ENCODE measurements at places on chromosomes 12 and 14. TPM values are rescaled to one million over a fixed set of nuclear protein-coding genes. Genes with fewer than 3 reads are reported as not detected.
A peak's percentile ranks its signal among the peaks of the same experiment; 100 is the strongest.

SPX gene
- total RNA-seq = 0.71 TPM

TIGAR gene
- total RNA-seq = 15.8 TPM

NINJ2 gene
- 1.4 TPM for total RNA-seq

DNA sequence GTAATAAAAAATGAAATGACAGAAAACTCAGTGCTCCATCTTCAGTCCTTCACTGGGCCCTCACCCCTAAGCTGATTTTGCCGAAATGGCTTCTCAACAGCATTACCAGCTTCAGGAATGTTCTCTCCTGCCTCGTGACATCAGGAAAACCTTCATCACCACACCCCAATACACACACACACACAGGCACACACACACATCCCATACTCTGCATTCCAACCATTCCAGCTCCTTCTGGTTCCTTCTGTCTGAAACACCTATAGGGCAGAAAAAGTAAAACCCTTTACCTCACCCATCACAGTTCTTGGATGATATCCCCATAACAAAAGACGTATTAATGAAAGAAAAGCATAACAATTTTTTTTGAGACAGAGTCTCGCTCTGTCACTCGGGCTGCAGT, 75.9 kb downstream of the CCDC60 start:
- no peaks in the 10 kb centered on the region for H3K27me3 ChIP-seq
- H3K36me3 ChIP-seq = no peaks in the 10 kb centered on the region
- H3K4me1 ChIP-seq = no peaks in the 10 kb centered on the region
- H3K4me3 ChIP-seq = no peak overlapping the region
- no peak for DNase-seq

DNA sequence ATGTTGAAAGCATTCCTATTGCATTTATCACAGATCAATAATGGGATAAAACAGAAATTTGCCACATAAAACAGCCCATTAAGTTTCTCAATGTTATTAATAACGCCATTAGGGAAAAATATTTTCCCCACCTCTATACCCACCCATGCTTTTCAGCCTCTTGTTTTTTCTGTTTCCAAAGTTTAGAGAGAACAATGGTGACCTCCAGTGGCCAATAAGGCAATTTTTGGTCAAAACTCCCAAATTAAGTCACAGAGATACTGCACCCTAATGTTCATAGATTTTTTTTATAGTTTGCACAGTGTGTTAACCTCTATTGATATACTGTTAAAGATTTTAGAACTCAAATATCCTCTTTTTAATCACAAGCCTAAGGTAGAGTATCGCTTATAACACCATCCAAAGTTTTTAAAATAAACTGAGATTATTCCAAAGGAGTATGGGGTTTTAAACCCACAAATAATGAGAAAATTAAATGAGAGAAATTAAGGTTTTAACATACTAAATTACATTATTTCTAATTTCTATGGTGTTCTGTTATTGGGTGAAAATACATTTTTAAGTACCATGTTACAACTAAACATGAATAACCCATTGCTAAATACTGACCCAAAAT, 184.7 kb upstream of the DCN start:
- H3K4me1 ChIP-seq = no peaks in the 10 kb centered on the region
- no peak overlapping the region for H3K27ac ChIP-seq
- H3K36me3 ChIP-seq = no peaks in the 10 kb centered on the region
- H3K27me3 ChIP-seq = no peaks in the 10 kb centered on the region
- H3K4me3 ChIP-seq = no peak overlapping the region

GRCh38 chr14:60722357-60723115, 1.6 kb downstream of the SIX4 start:
- peak overlapping the region; percentile 61 for H3K4me3 ChIP-seq
- peaks cover 27% of the 10 kb centered on the region for H3K27me3 ChIP-seq
- DNase-seq = peak; percentile 11
- no peak overlapping the region for H3K27ac ChIP-seq
- no peaks in the 10 kb centered on the region for H3K36me3 ChIP-seq

DNA sequence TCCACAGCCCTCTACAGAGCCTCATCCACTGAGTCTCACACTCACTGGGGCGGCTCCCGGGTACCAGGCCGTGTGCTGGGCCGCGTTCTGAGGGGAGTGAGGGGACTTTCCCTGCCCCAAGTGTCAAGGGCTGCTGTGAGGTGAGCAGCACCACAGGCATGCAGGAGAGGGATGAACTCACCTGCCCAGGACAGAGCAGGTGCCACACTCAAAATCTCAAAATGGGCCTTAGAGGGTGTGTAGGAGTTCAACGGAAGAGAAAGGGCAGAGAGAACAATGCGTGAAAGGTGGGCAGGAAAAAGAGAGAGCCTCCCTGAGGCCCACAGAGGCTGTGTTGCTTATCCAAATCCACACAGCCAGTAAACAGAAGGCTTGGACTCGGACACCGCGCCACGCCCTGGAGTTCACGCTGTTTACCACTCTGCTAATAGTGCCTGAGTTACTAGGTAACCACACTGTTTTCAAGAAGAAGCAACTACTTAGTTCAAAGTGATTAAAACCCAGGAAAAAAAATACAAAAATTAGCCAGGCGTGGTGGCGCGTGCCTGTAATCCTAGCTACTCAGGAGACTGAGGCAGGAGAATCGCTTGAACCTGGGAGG, 32.7 kb downstream of the TSPAN11 start:
- no peaks in the 10 kb centered on the region for H3K27me3 ChIP-seq
- no peaks in the 10 kb centered on the region for H3K4me1 ChIP-seq
- no peak overlapping the region for H3K27ac ChIP-seq
- H3K36me3 ChIP-seq = no peaks in the 10 kb centered on the region
- H3K4me3 ChIP-seq = no peak overlapping the region

- no peaks in the 10 kb centered on the region for H3K27me3 ChIP-seq
- no peaks in the 10 kb centered on the region for H3K36me3 ChIP-seq
These were observed 54.8 kb downstream of the GOLGA5 start for GRCh38 chr14:92848887-92849286.

DNA sequence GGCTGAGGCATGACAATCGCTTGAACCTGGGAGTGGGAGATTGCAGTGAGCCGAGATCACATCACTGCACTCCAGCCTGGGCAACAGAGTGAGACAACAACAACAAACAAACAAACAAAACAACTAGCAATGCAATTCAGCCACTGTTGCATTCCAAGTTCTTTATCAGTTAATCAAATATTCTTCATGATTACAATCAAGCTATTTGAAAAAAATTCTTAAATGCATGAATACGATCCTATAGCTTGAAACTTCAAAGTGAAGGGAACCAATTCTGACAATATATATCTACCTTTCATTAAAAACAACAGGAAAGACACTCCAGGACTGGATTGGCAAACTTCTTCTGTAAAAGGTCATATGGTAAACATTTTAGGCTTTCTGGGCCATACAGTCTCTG, 31.3 kb upstream of the OTX2 start:
- no peak overlapping the region for H3K4me3 ChIP-seq
- no peak overlapping the region for H3K27ac ChIP-seq

DNA sequence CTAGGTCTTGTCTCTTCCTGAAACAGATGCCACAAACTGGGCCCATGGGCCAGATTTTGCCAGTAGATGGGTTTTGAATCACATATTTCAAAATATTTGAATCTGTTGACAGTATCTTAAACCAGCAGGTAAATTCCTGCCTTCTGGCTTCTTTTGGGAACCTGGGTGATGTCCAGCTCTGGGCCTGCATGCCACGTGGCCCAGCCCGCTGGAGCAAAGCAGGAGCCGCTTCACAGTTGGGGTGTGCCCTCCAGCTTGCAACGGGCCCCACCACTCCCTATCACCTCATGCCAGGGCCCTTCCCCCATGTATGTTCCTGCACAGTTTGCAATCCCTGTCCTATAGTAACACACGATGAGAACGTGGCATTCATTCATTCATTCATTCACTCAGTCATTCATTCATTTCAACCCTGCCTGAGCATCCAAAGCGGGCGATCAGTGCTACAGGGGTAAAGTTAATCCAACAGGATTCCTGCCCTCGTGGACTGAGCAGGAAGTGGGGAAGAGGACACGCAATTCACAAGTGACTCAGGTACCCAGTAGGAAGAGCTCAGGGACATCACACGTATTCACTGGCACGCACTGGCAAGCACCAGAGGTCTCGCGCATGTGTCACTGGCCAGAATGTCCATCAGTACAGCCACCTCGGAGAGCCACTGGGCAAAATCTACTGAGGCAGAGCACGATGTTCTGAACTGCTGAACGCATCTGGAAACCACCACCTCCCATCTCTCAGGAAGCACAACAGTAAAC, 27.8 kb downstream of the SCARB1 start:
- H3K4me3 ChIP-seq = no peak overlapping the region
- H3K36me3 ChIP-seq = no peaks in the 10 kb centered on the region
- no peak overlapping the region for H3K27ac ChIP-seq
- no peak for DNase-seq
- H3K27me3 ChIP-seq = no peaks in the 10 kb centered on the region

GRCh38 chr12:115008929-115009328, 325.0 kb upstream of the TBX3 start:
- no peak overlapping the region for H3K27ac ChIP-seq
- no peaks in the 10 kb centered on the region for H3K4me1 ChIP-seq
- H3K36me3 ChIP-seq = no peaks in the 10 kb centered on the region
- H3K4me3 ChIP-seq = no peak overlapping the region
- no peak for DNase-seq

- H3K27ac ChIP-seq = no peak overlapping the region
- H3K36me3 ChIP-seq = no peaks in the 10 kb centered on the region
- H3K27me3 ChIP-seq = no peaks in the 10 kb centered on the region
- DNase-seq = no peak
- no peak overlapping the region for H3K4me3 ChIP-seq
These were observed 193.9 kb upstream of the OR4E1 start for GRCh38 chr14:21867541-21867940.

- no peak for DNase-seq
- no peaks in the 10 kb centered on the region for H3K36me3 ChIP-seq
- H3K4me3 ChIP-seq = no peak overlapping the region
- no peaks in the 10 kb centered on the region for H3K27me3 ChIP-seq
- H3K27ac ChIP-seq = no peak overlapping the region
- no peaks in the 10 kb centered on the region for H3K4me1 ChIP-seq
These were observed 203.0 kb downstream of the SNAPC1 start for GRCh38 chr14:61965030-61965745.

- no peak overlapping the region for H3K27ac ChIP-seq
- no peaks in the 10 kb centered on the region for H3K4me1 ChIP-seq
These were observed 47.0 kb upstream of the SLC2A13 start for GRCh38 chr12:40152783-40153383.

- no peaks in the 10 kb centered on the region for H3K27me3 ChIP-seq
- DNase-seq = no peak
- no peaks in the 10 kb centered on the region for H3K36me3 ChIP-seq
- no peak overlapping the region for H3K4me3 ChIP-seq
- no peak overlapping the region for H3K27ac ChIP-seq
- no peaks in the 10 kb centered on the region for H3K4me1 ChIP-seq
These were observed 33.0 kb downstream of the ABCC9 start for GRCh38 chr12:21907948-21908837.

GRCh38 chr14:69484444-69485314, at the start of gene PLEKHD1:
PLEKHD1 (plus strand) TSS chr14:69484728; CDS start chr14:69484966, 238 bp downstream.
- H3K4me1 ChIP-seq = no peaks in the 10 kb centered on the region
- H3K27me3 ChIP-seq = no peaks in the 10 kb centered on the region
- no peak for DNase-seq
- H3K27ac ChIP-seq = no peak within 1 kb of the TSS

Data from naive thymus-derived CD4-positive, alpha-beta T cell (primary cell).